ENCODE measurements at places on chromosomes 11 and 22.

DNA sequence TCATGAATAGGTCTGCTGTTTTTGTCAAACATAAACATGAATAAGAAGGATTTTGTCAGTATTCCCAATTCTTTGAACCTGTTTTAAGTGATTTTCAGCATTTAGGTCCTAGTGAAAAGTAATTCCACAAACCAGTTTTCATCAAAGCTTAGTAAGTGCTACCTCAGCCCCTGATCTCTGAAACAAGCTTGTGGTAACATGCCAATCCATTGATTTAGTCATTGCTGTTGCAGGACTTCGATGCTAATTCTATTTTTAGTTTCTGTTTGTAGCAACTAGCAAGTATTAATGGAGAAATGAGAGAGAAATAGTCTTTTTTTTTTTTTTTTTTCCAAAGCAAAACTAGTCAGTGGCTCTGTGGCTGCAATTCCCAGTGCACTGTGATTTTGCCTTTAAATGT is 91.4 kb downstream of the JRKL start:
- no peak for DNase-seq

DNA sequence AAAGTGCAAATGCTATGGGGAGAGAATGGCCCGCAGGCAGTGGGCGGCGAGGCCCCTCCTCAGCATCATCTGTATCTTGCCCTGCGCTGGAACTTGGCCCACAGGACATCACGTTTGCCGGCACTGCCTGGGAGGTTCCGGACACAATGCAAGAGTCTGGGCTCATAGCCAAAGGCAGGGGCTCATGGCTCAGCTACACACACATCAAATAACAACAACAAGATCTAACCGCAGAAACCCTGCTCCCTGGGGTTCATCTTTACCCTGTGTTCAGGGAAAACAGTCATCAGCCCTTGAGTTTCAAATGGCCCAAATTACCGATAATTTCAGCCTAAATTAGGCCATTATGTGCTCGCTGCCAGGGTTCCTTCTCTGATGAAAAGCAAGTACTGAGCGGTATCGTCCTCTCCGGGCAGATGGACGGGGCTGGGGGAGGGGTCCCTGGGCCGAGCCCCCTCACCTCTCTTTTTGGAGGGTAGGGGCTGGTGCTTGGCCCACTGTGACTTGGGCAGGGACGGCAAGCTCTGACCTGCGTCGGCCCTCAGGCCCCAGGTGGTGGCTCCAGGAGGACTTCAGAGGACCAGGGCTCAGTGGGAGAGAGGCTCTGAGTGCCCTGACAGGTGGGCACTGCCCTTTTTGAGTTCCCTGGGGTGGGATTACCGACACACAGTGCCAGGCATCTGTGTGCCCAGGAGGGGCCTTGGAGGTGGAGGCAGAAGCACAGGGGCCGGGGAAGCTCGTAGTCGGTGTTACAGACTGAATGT is 25.0 kb upstream of the GAL start:
- no peak for DNase-seq

GRCh38 chr22:18065256-18065655 is 12.5 kb upstream of the PEX26 start:
- DNase-seq = no peak

GRCh38 chr22:26646158-26646557 is 11.2 kb upstream of the MIAT start:
- no peak for DNase-seq

- no peak for DNase-seq
Observed at GRCh38 chr11:117171007-117171403, 7.5 kb upstream of the SIDT2 start.

DNA sequence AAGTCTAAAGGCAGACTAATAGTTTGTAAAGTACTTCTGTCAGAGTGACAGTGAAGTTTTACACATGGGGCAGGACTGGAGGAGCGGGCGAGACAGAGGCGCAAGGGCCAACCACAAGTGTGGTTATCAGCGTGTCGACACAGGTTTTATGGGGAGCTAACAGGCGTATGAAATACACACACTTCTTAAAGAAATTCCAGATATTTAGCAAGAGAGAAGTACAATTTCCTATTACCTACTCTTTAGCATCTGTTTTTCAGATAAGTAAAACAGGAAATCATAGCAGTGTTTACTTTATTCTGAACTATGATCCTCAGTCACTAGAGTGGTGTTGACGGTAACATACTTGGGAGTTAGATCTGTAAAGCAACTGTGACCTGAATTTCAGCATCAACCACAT is 22.5 kb downstream of the VSIG10L2 start:
- DNase-seq = no peak

DNA sequence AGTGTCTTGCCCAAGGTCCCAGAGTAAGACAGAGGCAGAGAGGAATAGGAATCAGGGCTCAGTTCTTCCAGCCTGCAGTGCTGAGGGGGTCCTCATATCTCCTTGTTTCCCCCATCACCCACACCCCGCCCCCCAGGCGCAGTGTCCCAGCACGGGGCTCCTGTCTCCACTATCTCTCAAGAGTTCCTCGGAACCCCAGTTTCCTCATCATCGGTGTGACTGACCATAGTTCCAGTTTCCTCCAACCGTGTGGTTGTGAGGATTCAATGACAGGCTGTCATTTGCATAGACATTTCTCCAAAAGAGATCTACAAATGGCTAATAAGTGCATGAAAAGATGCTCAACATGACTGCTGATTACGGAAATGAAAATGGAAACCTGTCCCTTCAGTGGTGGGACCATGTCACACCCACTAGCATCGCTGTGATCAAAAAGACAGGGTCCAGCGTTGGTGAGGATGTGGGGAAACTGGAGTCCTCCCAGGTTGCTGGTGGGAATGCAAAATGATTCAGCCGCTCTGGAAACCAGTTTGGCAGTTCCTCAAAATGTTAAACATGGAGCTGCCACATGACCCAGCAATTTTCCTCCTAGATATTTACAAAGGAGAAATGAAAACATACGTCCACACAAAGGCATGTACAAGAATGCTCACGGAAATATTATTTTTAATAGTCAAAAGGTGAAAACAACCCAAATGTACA is 31.8 kb upstream of the PDGFB start:
- no peak for DNase-seq

GRCh38 chr11:89495951-89496350 is 4.8 kb upstream of the NOX4 start:
- DNase-seq = peak; percentile 5

- DNase-seq = peak; percentile 44
Observed at GRCh38 chr11:92775003-92775676, 194.3 kb upstream of the MTNR1B start.

DNA sequence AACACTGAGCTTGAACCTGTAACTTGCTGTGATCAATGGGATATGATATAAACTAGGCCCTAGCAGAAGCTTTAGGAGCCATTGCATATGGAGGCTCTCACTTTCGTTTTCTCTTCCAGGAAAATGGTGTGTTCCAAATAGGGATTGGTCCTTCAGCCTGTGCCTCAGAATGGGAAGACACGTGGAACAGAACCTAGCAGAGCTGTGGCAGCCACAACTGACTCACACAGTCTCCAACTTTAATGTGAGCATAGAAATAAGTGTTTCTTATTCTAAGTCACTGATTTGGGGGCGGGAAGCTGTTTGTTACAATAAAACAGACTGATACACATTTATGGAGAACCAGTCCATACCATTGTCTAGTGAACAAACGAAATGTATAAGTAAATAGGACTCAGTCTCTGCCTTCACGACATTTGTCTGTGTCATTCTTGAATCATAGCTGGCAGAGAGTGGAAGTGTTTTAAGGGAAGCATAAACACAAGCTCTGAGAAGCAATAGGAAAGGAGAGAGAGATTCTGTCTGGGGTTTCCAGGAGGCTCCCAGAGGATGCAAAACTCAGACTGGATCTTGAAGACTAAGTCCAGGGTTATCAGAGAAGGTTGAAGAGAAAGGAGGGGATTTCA is 97.3 kb downstream of the GALNT18 start:
- no peak for DNase-seq

DNA sequence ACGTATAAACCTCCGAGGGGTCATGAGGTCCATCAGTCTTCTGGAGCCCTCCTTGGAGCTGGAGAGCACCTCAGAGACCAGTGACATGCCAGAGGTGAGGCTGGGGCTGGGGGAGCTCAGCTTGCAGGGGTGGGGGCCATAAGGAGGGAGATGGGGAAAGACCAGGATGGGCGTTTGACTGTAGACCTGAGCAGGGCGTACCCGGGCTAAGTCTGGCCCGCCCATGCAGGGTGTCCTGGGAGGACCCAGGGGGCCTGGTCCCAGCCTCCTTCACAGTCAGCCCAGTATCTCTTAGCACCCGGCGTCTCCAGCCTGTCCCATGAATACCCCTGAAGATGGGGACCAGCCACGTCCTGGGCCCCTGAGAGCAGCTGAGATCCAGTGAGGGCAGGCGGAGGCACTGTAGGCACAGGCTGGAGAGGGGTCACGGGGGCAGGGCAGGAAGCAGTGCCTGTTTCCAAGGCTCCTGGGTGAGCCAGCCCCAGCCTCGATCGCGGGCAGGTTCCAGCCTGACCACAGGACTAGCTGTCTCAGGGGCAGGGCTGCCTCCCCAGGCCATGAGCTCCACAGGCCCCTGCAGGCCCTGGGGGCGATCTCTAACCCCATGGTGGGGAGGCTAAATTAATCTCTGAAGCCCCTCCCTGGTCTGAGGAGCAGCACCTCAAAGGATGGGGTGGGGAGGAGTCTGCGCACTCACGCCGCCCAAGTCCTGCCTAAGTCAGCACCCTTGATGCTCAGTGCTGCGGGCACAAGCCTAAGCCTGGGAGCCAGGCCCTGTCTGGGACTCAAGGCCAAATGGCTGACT is 7.1 kb downstream of the SSH3 start:
- DNase-seq = no peak

GRCh38 chr11:134242376-134242775 is 10.8 kb downstream of the THYN1 start:
- DNase-seq = no peak

GRCh38 chr11:20589796-20590195 is 9.6 kb upstream of the SLC6A5 start:
- no peak for DNase-seq

DNA sequence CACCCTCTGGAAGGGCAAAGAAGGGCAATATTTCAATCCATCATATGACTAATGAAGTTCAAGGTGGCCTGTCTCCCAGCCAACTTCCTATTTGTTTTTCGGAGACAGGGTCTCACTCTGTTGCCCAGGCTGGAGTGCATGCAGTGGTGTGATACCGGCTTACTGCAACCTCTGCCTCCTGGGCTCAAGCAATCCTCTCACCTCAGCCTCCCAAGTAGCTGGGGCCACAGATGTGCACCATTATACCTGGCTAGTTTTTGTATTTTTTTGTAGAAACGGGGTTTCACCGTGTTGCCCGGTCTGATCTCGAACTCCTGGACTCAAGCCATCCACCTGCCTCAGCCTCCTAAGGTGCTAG is 13.4 kb downstream of the ABTB2 start:
- DNase-seq = no peak

- DNase-seq = peak; percentile 58
Observed at GRCh38 chr11:64028398-64029115, 7.2 kb upstream of the FLRT1 start.

- no peak for DNase-seq
Observed at GRCh38 chr11:113664981-113665710, 41.0 kb downstream of the TMPRSS5 start.

GRCh38 chr22:18063306-18063705 is 14.5 kb upstream of the PEX26 start:
- DNase-seq = no peak

- DNase-seq = no peak
Observed at GRCh38 chr11:14331476-14332136, 27.4 kb downstream of the RRAS2 start.

- no peak for DNase-seq
Observed at GRCh38 chr22:24323695-24324094, 53.1 kb downstream of the SPECC1L start.

GRCh38 chr22:49400941-49401598 is 426.6 kb downstream of the BRD1 start:
- no peak for DNase-seq

DNA sequence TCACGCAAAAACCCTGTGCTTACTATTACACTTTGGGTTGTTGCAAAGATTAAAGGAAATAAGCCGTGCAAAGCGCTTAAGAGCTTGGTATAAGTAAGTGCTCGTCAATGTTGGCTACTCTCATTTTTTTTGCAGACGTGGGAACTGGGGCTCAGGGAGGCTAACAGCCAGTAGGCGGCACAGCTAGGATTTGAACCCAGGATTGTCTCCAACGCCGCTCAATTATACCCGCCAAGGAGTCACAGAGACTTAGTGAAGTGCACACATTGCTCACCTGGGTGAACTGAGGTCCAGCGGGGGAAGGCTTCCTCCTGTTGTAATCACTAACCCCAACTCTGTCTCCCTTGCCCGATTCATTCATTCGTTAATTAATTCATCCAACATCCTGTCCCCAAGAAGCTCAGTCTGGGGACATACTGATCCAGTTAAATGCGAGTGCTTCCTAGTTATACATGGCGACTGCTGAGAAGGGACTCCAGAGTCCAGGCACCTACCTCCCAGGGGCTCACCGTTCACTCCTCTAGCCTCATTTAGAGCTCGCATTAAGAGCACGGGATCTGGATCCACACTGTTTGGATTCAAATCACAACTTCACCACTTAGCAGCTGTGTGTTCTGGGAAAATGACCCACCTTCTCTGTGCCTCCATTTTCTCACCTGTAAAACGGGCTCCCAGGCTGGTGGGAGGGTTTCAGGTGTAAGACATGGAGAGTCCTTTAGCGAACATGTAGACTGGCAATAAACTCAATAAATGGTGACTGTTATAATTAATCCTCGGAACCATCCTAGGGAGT is 838 bp upstream of the MTFP1 start:
- DNase-seq = peak; percentile 40

GRCh38 chr11:2358754-2359442 is 18.2 kb upstream of the CD81 start:
- no peak for DNase-seq

- no peak for DNase-seq
Observed at GRCh38 chr22:46596819-46597218, 23.4 kb upstream of the GRAMD4 start.

DNA sequence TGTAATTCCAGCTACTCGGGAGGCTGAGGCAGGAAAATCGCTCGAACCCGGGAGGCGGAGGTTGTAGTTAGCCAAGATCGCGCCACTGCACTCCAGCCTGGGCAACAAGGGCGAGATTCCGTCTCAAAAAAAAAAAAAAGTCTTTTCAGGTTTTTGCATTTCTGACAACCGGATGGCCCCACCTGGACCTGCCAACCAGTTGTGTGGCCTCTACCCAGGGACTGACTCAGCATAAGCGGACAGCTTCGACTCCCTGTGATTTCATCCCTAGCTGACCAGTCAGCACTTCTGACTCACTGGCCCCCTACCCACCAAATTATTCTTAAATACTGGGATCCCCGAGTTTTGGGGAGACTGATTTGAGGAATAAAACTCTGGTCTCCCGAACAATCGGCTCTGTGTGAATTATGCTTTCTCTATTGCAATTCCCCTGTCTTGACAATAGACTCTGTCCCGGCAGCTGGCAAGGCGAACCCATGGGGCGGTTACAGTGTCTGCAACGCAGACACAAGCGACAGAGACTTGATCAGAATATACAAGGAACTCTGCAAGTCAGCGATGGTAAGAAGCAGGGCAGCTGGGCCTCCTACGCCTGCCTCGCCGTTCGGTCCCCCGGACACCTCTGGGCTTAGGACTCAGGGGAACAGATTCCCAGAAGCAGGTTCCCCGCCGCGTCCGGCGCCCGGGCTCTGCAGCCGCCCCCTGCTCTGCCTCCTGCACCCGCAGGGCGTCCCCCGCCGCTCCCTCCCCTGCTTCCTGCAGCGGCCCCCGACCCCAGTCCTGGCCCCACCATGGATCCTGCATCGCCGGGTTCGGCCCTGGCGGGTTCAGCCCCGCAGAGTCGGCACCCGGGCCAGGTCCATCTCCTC is 741 bp upstream of the TALDO1 start:
- peak; percentile 61 for DNase-seq

Data from Kasumi-1 (cell line).